Mucosa of descending colon (tissue), 3 donors: ENCODE measurements at places on chromosomes 1 and 21. TPM values are rescaled to one million over a fixed set of nuclear protein-coding genes. Genes with fewer than 3 reads are reported as not detected.

The FCER1A gene
- total RNA-seq, result 1.1 TPM

The ARHGEF10L gene
- total RNA-seq, result 146 TPM

The LMOD1 gene
- 11.6 TPM for total RNA-seq

The REN gene
- total RNA-seq, result 0.26 TPM

The LCE6A gene
- not detected for total RNA-seq

GRCh38 chr1:60813071-60813470, 269.3 kb upstream of the NFIA start:
- DNase-seq, result no peak

- DNase-seq, result no peak
These were observed 11.6 kb downstream of the SUCO start for GRCh38 chr1:172544481-172545104.

DNA sequence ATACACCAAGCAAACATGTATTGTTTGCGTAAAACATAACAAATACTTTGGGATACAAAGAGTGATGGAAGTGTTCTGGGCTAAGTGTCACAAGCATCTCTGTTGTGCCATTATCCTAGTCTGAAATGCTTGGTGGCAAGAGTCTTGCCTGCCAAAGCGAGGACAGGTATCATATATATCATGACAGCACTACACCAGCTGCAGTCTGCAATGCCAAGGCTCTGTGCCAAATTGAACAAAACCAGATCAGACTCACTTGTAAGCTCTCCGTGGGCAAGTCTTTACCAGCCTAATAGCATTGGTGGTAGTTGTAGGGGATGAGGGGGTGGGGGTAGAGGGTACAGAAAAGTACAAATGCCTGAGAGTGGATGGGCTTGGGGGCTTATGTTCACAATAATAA, 119.2 kb downstream of the RWDD3 start:
- no peak for DNase-seq

- DNase-seq, result no peak
These were observed 12.5 kb downstream of the OVAAL start for GRCh38 chr1:180571060-180571831.

- DNase-seq, result no peak
These were observed 71.2 kb downstream of the CASZ1 start for GRCh38 chr1:10724948-10725847.
